Cerebellum (tissue), 4 donors: ENCODE measurements at places on chromosomes 1 and 21. TPM values are rescaled to one million over a fixed set of nuclear protein-coding genes. Genes with fewer than 3 reads are reported as not detected.

The FMO3 gene
- total RNA-seq = not detected

The DENND4B gene
- total RNA-seq = 31.1 TPM

The LCE2A gene
- not detected for total RNA-seq

The S100A12 gene
- total RNA-seq = 1.3 TPM

The SPATA45 gene
- 1.9 TPM for total RNA-seq

The PRAMEF11 gene
- total RNA-seq = not detected

The SH3D21 gene
- total RNA-seq = 5.4 TPM

The SPRR3 gene
- total RNA-seq = not detected

The SYCP1 gene
- not detected for total RNA-seq

The RPAP2 gene
- total RNA-seq = 28.1 TPM

The TFF2 gene
- not detected for total RNA-seq

The SHISAL2A gene
- not detected for total RNA-seq

The ADAMTS1 gene
- 13.0 TPM for total RNA-seq

The GBP4 gene
- 0.91 TPM for total RNA-seq

The SPRR5 gene
- total RNA-seq = not detected

The ZMPSTE24 gene
- 35.9 TPM for total RNA-seq

The ELF3 gene
- 0.73 TPM for total RNA-seq

- no peak for DNase-seq
Observed at GRCh38 chr21:44329086-44329889, 9.9 kb downstream of the CFAP410 start.

DNA sequence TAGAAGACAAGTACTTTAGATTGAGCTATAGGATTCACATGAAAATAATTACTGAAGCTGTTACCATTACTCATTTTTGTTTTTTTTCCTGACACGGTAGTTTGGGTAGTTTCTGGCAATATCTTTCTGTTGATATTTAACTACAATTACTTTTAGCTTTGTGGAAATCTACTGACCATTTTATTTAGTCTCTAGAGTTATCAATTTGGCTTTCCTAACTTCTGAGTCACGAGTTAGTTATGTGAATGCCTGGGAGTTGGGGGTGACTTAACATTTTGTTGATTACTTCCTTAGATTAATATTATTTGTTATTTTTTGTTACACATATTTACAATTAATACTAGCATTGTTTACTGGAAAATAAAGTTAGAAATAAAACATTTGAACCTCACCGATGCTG is 160.6 kb downstream of the HMCN1 start:
- no peak for DNase-seq

DNA sequence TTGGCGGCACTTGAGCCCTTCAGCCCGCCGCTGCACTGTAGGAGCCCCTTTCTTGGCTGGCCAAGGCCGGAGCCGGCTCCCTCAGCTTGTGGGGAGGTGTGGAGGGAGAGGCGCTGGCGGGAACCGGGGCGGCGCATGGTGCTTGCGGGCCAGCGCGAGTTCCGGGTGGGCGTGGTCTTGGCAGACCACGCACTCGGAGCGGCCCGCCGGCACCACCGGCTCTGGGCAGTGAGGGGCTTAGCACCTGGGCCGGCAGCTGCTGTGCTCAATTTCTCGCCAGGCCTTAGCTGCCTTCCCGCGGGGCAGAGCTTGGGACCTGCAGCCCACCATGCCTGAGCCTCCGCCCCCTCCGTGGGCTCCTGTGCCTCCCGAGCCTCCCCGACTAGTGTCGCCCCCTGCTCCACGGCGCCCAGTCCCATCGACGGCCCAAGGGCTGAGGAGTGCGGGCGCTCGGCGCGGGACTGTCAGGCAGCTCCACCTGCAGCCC is 673.7 kb upstream of the BRINP3 start:
- no peak for DNase-seq

- DNase-seq = no peak
Observed at GRCh38 chr1:224743608-224744164, 127.6 kb downstream of the CNIH3 start.

DNA sequence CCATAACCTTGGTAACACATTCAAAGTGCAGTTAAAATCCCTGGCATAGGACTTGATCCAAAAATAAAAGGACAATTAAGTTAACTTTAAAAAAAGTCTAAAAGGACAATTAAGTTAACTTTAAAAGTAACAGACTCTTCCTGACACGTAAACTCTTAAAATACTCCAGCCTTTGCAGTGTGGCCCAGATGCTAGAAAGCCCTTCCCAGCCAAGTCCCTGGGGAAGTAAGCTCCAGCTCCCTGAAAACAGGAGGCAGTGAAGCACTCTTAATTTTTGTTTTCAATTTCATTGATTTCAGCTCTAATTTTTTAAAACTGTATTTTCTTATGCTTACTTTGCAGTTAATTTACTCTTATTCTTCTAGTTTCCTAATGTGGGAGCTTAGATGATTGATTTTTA is 5.1 kb upstream of the AIM2 start:
- DNase-seq = no peak

GRCh38 chr1:44044071-44044801 is 13.0 kb upstream of the SLC6A9 start:
- DNase-seq = no peak

GRCh38 chr21:25191141-25191540 is 416.1 kb downstream of the MRPL39 start:
- no peak for DNase-seq

- DNase-seq = no peak
Observed at GRCh38 chr1:9422911-9423505, 116.3 kb upstream of the SLC25A33 start.

DNA sequence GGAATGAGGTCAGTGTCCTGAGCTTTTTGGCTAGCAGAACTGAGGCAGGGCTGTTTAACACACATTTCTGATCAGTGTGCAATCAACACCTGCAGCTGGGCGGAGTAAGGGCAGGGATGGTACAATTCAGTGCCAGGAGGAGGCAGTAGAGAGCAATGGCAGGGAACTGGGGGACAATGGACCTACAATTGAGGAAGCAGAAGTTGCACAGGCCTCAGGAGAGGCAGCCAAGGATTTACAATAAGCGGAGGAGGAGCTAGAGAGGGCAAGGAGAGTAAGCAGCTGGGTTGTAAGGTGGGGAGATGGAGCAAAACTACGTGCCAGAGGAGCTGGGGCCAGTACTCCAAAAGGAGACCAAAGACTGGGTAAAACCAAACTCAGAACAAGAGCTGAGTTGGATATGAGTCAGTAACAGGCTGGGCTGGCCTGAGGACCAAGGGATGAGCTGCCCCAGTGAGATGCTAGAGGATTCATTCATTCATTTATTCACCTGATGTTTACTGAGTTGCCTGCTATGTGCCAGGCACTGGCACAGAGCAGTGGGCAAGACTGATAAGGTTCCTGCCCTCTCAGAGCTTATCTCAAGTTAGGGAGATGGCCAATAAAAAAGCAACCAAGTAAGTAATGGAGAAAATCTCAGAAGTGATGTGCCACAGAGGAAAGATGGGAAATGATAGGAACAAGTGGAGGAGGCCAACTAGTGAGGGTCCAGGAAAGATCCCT is 10.4 kb upstream of the GALE start:
- DNase-seq = no peak

DNA sequence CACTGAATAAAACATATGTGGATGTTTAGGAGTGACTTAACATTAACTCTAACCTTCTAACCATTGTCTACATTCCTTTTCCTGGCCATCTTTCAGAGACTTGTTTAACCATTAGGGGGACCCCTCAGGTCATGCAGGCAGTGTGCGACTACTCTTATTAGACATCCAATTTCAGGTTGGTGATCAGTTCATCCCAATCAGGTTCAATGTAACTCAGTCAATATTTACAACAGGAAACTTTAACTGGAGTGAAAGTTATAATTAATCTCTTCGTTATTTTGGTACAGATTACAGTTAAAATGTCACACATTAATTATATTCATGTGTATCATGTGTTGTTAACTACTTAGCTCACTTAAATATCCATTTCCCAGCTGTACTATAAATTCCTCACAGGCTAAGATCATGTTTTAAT is 68.8 kb upstream of the RGS1 start:
- no peak for DNase-seq

GRCh38 chr1:182169203-182169602 is 107.7 kb upstream of the ZNF648 start:
- no peak for DNase-seq

- no peak for DNase-seq
Observed at GRCh38 chr1:45423906-45424678, 66.9 kb downstream of the TESK2 start.

DNA sequence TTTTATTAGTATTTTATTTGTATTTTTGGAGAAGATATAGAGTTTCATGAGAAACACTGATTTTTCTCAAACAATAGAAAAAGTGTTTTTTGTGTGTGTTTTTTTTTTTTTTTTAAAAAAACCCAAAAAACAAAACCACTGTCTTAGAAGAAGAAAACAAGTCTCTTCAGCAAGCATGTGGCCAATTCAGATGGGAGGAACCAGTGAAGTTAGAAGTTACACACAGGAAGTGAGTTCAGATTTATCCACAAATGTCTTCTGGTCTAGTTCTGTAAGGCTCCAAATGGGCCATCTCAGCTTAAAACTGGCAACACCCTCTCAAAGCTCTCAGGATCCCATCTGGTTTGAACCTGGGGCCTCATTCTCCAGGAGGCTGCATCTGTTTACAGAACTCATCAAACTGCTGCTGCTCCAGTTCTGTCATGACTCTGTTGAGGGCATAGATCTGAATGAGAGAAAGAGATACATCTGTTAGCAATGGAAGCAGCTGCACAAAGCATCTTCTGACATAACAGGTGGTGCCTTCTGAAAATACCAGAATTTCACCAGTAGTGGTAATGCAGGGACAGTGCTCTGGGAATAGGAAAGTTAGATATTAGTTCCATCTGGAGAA is 9.8 kb upstream of the ERMAP start:
- no peak for DNase-seq

DNA sequence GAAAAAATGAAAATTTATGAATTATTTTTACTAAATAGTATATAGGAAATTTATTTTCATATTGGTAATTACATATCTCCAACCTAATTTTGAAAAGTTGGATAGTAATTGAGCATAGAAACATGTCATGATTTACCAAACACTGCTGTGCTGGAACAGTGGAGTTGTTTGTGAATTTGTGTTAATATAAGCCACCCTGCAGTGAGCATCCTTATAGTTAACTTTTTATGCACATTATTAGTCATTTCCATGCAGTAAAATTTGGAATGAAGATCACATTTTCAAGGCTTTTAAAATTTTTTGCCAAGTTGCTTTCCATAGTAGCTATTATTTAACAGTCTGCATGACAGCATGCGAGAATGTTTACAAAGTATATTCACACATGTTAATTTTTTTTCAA is 78.3 kb downstream of the VPS26C start:
- no peak for DNase-seq

GRCh38 chr1:57046462-57046861 is 80.6 kb upstream of the C8B start:
- no peak for DNase-seq

DNA sequence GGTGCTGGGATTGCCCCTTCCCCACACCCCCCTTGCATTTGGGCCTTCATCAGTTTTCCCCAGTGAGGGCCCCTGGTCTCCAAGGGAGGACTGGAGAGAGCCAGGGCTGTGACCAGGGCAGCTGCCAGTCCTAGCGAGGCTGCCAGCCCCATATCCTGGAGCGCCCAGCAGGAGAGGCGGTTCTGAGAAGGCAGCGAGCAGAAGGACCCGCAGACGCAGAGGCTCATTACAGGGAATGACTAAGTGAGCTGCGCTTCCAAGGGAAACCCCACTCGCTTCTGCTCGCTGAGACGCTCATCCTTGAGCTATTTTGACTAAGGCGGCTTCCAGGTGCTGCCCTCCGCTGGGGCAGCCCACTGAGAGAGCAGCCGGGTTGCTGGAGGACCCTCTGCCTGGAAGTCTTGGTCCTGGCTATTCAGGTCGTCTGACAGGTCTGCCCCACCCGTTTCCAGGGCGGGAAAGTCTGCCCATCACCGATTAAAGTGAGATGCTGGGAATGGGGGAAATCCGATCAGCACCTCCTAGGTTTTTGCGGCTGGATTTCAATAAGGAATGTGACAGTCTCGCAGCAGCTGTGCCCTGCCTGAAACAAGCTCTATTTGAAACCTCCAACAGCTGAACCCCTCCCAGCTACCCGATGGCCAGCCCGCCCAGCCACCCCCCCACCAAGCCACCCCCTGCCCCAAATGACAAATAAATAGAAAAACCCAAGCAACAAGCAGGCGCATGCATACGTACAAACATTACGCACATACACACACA is 2.8 kb downstream of the KCNN3 start:
- no peak for DNase-seq

DNA sequence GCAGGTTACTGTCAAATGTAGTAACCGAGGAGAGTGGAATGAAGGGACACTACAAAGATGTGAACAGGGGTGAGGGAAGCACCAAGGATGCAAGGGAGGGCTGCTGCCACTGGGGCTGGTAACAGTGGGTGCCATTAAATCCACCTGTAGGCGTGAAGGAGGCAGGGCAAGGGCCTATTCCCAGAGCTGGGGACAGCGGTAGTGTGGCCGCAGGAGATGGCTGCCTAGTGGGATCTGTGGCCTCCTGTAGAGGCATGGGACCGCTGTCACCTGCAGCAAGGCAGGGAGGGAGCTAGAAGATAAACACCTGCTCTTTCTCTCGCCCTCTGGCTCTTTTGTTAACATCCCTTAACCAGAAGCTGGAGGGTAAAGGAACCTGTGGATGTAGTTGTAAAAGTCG is 80.5 kb upstream of the CNIH3 start:
- no peak for DNase-seq

GRCh38 chr1:116260115-116260514 is 112.9 kb upstream of the ATP1A1 start:
- DNase-seq = no peak

- DNase-seq = no peak
Observed at GRCh38 chr1:6515771-6516170, 24.3 kb upstream of the PLEKHG5 start.

GRCh38 chr1:107477233-107477632 is 336.4 kb downstream of the NTNG1 start:
- DNase-seq = no peak

GRCh38 chr1:90402893-90403849 is 313.9 kb downstream of the BARHL2 start:
- peak; percentile 5 for DNase-seq

DNA sequence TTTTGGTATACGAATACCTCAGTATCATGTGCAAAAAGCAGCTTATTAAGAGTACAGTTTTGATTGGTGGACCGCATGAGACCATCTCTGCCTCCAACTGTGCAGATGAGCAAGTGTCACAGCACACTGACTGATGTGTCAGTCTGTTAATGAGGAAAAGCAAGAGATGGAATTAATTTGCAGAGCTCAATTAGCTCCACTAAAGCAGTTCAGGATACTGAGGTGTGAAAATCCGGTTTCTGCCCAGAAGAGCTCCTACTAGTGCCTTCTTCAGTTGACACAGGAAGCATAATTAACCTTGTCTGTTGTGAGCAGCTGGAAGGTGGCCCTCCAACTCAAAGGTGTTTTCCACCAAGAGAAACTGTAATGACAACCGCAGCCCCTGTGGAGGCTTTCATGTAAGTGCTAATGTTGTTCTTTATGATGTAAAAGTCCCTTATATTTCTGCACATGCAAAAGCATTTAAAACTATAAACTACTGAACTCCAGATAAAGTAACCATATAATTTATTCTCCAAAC is 44.3 kb downstream of the PCNX2 start:
- no peak for DNase-seq

DNA sequence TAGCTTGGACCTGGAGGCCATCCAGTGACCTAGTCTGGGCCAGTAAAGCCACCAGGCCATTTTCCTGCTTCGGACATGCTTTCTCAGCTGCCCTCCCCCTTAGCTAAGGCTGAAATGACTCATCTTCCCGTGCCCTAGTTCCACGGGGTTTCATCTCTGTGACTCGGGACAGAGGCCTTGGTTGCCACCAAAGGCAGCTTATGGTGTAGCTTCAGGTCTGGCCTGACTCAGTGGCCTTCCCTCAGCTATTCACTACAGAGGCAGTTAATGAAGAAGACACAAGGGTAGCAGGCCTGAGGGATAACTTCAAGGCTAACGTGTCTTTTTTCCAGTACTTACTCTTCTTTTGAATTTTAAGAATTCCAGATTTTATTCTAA is 82.4 kb downstream of the PBX1 start:
- DNase-seq = no peak
